ENCODE measurements at places on chromosomes 2 and 18.

GRCh38 chr2:158463496-158464095 lies 6.8 kb downstream of the PKP4 start:
- peaks cover 14% of the 10 kb centered on the region for H3K4me1 ChIP-seq
- no peaks in the 10 kb centered on the region for H3K36me3 ChIP-seq
- H3K27me3 ChIP-seq = no peaks in the 10 kb centered on the region
- DNase-seq = no peak

- H3K4me1 ChIP-seq = no peaks in the 10 kb centered on the region
- H3K27ac ChIP-seq = no peak overlapping the region
- peak overlapping the region; percentile 34 for H3K4me3 ChIP-seq
- peak; percentile 59 for DNase-seq
Measured at GRCh38 chr2:106582148-106583143, 95.3 kb downstream of the CD8B2 start.

DNA sequence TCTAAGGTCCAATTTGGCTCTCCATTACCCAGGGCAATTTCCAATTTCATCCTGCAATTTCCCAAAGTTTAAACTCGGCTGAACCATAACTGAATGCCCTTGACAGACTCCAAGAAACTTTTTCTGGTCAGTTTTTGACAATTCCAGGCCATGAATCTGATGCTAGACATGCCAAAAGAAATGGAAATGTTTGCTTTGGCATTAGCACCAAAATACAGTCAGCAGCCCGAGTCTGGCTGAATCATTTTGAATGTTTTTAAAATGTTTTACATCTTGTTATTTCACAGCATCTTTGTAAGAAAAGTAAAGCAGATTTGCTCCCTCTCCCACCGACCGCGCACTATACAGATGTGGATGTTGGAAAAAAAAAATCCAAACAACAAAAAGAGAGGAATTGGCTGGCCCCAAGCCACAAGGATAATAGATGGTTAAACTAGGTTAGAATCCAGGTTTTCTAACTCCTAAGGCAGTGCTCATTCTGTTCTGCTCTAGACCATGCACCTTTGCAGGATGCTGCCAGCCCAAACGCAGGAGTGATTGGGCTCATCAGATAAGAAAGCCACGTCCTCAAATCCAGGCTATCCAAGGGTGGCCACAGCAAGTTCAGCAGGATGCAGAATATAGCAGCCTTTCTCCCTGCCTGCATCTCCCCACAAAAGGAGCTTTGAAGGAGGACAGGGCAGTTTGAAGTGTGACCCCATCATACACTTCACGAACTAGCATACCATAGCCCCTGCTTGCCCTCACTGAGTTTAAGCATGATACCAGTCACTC lies 167.5 kb downstream of the ALK start:
- no peaks in the 10 kb centered on the region for H3K4me1 ChIP-seq
- no peak overlapping the region for H3K27ac ChIP-seq
- H3K4me3 ChIP-seq = no peak overlapping the region
- H3K27me3 ChIP-seq = no peaks in the 10 kb centered on the region
- H3K36me3 ChIP-seq = no peaks in the 10 kb centered on the region

DNA sequence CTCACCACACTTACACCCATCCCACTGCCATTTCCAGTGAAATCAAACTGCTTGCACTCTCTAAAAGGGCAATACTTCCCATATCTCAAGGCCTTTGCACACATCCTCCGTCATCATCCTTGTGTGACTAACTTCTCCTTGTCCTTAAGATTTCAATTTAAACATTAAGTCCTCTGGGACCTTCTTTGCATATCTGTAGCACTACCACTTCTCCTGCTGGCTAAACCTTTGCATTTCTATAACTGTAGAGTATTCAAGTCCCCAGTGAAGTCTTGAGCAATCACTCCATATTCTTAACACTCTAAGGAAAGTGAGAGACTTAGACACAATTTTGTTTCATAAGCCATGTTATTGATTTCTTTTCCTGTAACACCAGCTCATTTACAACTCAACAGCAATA lies 136.8 kb upstream of the EPHA4 start:
- H3K4me3 ChIP-seq = no peak overlapping the region
- no peak for DNase-seq
- H3K27ac ChIP-seq = no peak overlapping the region
- H3K4me1 ChIP-seq = no peaks in the 10 kb centered on the region
- H3K27me3 ChIP-seq = no peaks in the 10 kb centered on the region

DNA sequence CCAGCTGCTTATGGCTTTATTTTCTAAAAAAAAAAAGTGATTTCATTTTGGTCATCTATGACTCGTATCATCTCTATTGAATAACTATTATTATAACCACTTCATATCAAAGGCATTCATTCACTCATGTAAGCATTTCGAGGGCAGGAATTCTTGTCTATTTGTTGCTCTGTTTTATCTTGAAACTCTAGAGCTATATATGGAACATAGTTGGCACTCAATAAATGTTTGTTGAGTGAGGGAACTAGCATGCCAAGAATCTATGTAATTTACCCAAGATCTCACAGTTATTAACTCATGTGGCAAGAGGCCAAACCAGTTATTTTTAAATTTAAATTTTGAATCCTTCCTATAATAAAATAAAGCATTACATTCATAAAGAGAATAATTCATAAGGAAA lies 470.1 kb downstream of the TMX3 start:
- no peak overlapping the region for H3K4me3 ChIP-seq
- no peaks in the 10 kb centered on the region for H3K27me3 ChIP-seq
- no peaks in the 10 kb centered on the region for H3K4me1 ChIP-seq
- no peaks in the 10 kb centered on the region for H3K36me3 ChIP-seq
- DNase-seq = no peak

DNA sequence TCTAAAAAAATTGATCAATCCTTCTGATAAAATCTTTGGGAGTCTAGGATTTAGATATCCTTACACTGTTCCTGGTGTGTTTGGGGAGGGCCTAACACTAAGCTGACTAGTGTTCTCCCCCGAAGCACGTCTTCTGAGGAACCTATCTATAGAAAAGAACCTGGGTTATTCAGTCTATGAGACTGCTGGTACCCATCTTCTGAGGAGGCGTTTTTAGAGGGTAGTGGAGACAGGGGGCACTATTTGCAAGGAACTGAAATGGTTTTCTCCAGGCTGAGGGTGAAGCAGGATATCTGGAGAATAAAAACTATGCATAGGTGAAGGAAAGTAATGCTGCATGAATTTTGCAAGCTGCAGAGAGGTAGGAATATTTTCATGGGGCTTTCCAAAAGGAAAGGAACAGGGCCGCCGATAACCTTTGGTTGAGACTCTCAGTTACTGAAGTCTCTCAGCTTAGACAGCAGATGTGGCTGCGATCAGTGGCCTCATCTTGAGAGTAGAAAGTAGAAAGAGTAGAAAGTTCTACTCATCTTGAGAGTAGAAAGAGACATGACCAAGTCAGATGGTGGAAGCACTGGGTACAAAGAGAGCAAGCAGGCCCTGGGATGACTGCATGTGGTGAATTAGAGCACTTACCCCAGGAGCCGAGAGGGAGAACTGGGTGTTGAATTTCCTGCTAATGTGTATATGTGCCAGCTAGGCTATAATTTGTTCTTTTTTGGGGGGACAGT lies 31.8 kb upstream of the KCNE4 start:
- H3K4me1 ChIP-seq = no peaks in the 10 kb centered on the region
- no peaks in the 10 kb centered on the region for H3K36me3 ChIP-seq
- no peak for DNase-seq
- H3K27ac ChIP-seq = no peak overlapping the region

DNA sequence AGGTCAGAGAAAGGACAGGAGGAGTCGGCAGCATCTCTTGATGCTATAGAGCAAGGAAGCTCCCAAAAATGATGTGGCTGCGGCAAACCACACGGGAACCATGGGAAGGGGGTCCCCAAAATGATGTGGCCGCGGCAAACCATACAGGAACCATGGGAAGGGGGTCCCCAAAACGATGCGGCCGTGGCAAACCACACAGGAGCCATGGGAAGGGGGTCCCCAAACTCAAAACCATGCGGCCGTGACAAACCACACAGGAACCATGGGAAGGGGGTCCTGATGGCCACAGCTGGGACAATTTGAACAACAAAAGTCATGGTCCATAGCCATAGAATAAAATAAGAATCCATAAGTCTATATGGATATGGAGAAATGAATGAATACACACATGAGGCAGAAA lies 58.4 kb upstream of the GLI2 start:
- no peaks in the 10 kb centered on the region for H3K36me3 ChIP-seq
- DNase-seq = no peak
- no peak overlapping the region for H3K4me3 ChIP-seq

GRCh38 chr2:68412127-68412819 lies 47.2 kb downstream of the PLEK start:
- no peaks in the 10 kb centered on the region for H3K36me3 ChIP-seq
- no peak for DNase-seq
- no peak overlapping the region for H3K27ac ChIP-seq
- H3K4me3 ChIP-seq = no peak overlapping the region
- no peaks in the 10 kb centered on the region for H3K4me1 ChIP-seq

DNA sequence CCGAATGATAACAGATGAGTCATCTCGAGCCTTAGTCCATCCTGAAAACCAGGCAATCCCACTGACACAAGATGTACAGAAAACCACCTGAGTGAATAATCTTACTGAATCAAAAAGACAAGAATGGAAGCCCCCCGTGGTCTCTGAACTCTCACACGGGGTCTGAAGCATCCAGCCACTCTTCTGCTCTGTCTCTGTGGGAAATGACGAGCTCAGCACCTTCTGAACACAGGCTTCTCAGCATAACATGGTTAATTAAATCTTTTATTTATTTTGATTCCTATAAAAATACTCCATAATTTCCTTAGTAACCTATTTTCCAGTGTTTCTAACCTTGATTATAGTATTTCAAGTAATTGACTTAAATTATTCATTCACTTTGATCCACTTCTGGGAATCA lies 203.7 kb downstream of the TMEM163 start:
- no peaks in the 10 kb centered on the region for H3K36me3 ChIP-seq
- no peak overlapping the region for H3K4me3 ChIP-seq
- H3K27me3 ChIP-seq = no peaks in the 10 kb centered on the region
- DNase-seq = no peak
- H3K4me1 ChIP-seq = no peaks in the 10 kb centered on the region

GRCh38 chr2:145644820-145645302 lies 1124.9 kb upstream of the ZEB2 start:
- no peak overlapping the region for H3K27ac ChIP-seq
- H3K4me1 ChIP-seq = no peaks in the 10 kb centered on the region
- H3K36me3 ChIP-seq = no peaks in the 10 kb centered on the region
- DNase-seq = no peak
- no peak overlapping the region for H3K4me3 ChIP-seq
- H3K27me3 ChIP-seq = no peaks in the 10 kb centered on the region

DNA sequence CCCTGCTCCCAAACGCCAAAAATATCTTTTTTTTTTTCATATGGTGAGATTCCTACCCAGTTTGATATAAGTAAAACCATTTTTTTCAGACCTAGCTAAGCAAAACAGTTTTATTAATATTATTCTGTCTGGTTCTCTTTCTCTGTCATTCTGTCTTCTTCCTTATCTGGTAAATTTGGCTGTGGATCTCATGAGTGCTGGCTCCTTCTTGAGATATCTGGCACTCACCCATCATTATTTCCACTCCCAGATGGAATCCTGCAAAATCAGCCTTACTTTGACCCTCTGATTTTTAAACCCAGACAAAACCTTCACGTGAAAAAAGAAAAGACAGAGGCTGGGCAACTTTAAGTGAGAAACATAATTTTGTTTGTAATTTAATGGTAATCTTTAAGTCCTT lies 373.6 kb downstream of the NYAP2 start:
- no peaks in the 10 kb centered on the region for H3K36me3 ChIP-seq
- H3K4me1 ChIP-seq = no peaks in the 10 kb centered on the region
- H3K4me3 ChIP-seq = no peak overlapping the region
- H3K27ac ChIP-seq = no peak overlapping the region

- H3K27me3 ChIP-seq = no peaks in the 10 kb centered on the region
- H3K4me1 ChIP-seq = no peaks in the 10 kb centered on the region
- H3K27ac ChIP-seq = no peak overlapping the region
- H3K4me3 ChIP-seq = no peak overlapping the region
- DNase-seq = no peak
Measured at GRCh38 chr2:37060446-37060845, 23.7 kb downstream of the HEATR5B start.

DNA sequence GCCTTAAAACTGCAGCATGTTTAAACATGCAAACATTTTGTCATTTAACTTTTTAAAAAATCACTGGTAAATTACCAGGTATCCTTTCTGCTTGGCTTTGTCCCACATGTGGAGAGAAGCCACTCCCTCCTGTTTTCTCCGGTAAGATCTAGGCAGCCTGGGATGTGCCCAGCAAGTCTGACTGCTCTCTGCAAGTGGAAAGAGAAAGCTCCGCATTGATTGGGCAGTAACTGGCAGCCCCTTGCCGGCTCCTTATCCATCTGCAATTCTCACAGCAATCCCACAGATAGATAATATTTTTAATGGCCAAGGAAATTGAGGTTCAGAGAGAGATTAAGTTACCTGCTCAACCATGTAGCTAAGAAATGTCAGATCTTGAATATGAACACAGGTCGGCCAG lies 136.1 kb downstream of the TMEM200C start:
- DNase-seq = no peak
- no peaks in the 10 kb centered on the region for H3K36me3 ChIP-seq
- H3K27me3 ChIP-seq = no peaks in the 10 kb centered on the region
- no peak overlapping the region for H3K27ac ChIP-seq
- no peaks in the 10 kb centered on the region for H3K4me1 ChIP-seq

DNA sequence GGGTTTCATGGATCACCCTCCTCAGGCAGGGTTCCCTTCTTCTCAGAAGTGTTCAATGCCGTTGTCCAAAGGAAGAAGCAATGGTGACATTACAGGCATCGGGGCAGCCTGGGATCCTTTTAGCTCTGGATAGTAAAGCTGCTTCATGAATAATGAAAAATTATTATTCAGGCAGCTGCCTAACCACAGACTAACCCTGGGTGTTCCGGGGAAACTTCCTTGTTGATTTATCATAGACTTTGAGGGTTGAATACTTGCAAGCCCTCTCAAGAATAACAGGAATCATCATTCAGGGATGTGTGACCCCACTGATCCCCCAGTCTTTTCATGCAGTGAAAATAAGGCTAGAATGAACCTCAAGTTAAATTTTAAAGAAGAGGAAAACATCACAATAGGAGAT lies 419.4 kb downstream of the MEIS1 start:
- no peak overlapping the region for H3K27ac ChIP-seq
- no peaks in the 10 kb centered on the region for H3K27me3 ChIP-seq
- H3K4me3 ChIP-seq = no peak overlapping the region
- no peaks in the 10 kb centered on the region for H3K4me1 ChIP-seq
- no peaks in the 10 kb centered on the region for H3K36me3 ChIP-seq
- no peak for DNase-seq

GRCh38 chr2:239802185-239802649 lies 222.9 kb downstream of the NDUFA10 start:
- no peaks in the 10 kb centered on the region for H3K36me3 ChIP-seq
- no peak overlapping the region for H3K27ac ChIP-seq
- H3K4me3 ChIP-seq = no peak overlapping the region
- no peaks in the 10 kb centered on the region for H3K4me1 ChIP-seq

GRCh38 chr18:47898696-47899095 lies 31.8 kb downstream of the SMAD2 start:
- H3K4me1 ChIP-seq = peaks cover 48% of the 10 kb centered on the region
- no peaks in the 10 kb centered on the region for H3K36me3 ChIP-seq
- H3K4me3 ChIP-seq = no peak overlapping the region

- no peak overlapping the region for H3K4me3 ChIP-seq
- peaks cover 3% of the 10 kb centered on the region for H3K4me1 ChIP-seq
- no peaks in the 10 kb centered on the region for H3K36me3 ChIP-seq
- no peaks in the 10 kb centered on the region for H3K27me3 ChIP-seq
- DNase-seq = no peak
Measured at GRCh38 chr2:120678251-120678650, 57.4 kb upstream of the GLI2 start.

All from gastrocnemius medialis (tissue), 4 donors.